T-helper 2 cell treated with Interferon-gamma antibody and Interleukin-4, amounts not matched to agents 5 μg/mL and 100 μg/mL, for 36 hours (primary cell): ENCODE measurements at places on chromosomes 3 and 15.

DNA sequence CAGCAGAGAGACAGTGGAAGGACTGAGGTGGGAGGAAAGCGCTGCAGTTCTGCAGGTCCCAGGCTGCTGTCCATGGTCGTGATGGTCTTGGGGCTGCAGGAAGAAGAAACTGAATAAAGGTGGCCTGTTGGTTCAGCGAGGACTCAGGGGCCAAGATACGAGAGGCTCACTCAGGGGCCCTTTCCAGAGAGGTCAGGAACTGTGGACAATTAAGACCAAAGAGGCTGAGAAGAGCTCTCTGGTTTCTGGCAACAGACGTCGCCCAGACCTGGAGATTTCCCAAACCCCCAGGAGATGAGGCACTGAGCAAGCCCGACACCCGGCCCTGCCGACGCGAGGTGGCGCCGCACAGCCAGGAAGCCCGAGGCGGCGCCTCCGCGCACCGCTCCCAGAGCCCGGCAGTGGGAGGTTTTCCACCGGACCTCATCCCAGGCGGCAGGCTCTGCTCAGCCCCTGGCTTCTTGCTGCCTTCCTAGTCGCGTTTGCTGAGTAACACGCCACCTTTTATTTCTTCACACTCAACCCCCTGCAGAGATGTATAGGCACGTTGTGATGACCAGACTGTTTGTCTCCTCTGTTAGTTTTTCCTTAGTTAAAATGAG, 56.4 kb upstream of the ARRDC4 start:
- H3K4me3 ChIP-seq = no peak overlapping the region
- no peaks in the 10 kb centered on the region for H3K36me3 ChIP-seq
- no peaks in the 10 kb centered on the region for H3K4me1 ChIP-seq
- H3K27me3 ChIP-seq = peaks cover 22% of the 10 kb centered on the region

DNA sequence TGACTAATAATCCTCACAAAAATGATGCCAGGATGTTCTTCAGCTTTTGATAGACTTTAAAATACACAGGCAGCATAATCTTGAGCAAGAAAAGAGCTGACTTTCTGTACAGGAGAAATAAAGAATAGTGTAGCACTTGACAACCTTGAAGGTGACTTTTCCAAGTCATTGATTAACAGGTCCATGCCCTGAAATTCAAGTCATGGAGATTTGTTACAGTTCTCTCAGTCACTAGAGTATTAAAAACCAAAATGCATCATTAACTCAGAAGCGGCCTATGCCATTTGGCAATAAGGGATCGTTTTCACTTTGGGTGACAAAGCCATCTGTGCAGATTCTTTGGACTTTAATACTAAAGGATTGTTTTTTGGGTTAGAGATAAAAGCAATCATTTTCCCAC, 692.7 kb upstream of the SGO1 start:
- H3K4me1 ChIP-seq = no peaks in the 10 kb centered on the region
- no peak for DNase-seq
- H3K27ac ChIP-seq = no peak overlapping the region

- no peak overlapping the region for H3K27ac ChIP-seq
- H3K4me3 ChIP-seq = no peak overlapping the region
- no peak for DNase-seq
- no peaks in the 10 kb centered on the region for H3K27me3 ChIP-seq
- H3K36me3 ChIP-seq = peaks cover 7% of the 10 kb centered on the region
- H3K4me1 ChIP-seq = peaks cover 40% of the 10 kb centered on the region
Observed at GRCh38 chr3:188150982-188151381, 3.0 kb upstream of the LPP start.

GRCh38 chr3:54604495-54604894, 323.4 kb downstream of the LRTM1 start:
- no peak overlapping the region for H3K27ac ChIP-seq
- no peak overlapping the region for H3K4me3 ChIP-seq
- no peaks in the 10 kb centered on the region for H3K4me1 ChIP-seq
- DNase-seq = no peak
- no peaks in the 10 kb centered on the region for H3K36me3 ChIP-seq
- H3K27me3 ChIP-seq = no peaks in the 10 kb centered on the region

GRCh38 chr3:123568034-123568433, 16.8 kb downstream of the HACD2 start:
- no peaks in the 10 kb centered on the region for H3K27me3 ChIP-seq
- no peak overlapping the region for H3K4me3 ChIP-seq
- H3K27ac ChIP-seq = no peak overlapping the region
- peaks cover 5% of the 10 kb centered on the region for H3K36me3 ChIP-seq
- DNase-seq = no peak
- peaks cover 2% of the 10 kb centered on the region for H3K4me1 ChIP-seq

DNA sequence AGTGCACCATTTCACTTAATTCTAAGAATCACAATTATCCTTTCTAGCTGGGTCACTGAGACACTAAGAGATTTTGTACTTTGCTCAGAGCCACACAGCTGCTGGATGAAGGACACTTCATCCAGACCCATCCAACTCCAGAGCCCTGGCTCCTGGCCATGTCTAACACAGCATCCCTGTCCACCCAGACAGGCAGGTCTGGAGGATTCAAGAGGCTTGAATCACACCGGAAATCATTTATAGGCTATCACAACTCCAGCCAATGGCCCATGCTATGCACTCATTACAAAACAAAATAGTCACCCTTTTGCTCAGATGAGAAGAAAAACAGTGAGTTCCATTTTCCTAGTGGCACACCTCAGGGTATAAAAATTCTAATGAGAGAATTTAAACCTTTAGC, 198.2 kb upstream of the LMCD1 start:
- H3K4me1 ChIP-seq = peaks cover 2% of the 10 kb centered on the region
- peaks cover 2% of the 10 kb centered on the region for H3K27me3 ChIP-seq
- no peak overlapping the region for H3K27ac ChIP-seq
- no peak for DNase-seq
- no peak overlapping the region for H3K4me3 ChIP-seq

DNA sequence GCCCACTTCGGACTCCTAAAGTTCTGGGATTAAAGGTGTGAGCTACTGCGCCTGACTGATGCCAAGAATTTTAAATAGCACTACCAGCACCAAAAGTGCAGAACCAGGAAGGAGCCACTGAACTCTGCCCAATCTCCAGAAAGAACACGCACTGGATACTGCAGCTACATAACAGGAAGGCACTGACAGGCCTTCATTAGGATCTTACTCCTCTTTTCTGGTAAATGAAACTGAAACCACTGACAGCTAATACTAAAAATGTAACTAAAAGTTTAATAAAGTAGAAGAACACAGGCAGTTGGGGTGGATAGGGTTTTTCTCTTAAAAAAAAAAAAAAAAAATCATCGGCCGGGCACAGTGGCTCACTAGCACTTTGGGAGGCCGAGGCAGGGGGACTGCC, 74.1 kb upstream of the CHRM5 start:
- no peaks in the 10 kb centered on the region for H3K36me3 ChIP-seq
- no peak overlapping the region for H3K4me3 ChIP-seq
- H3K27ac ChIP-seq = no peak overlapping the region
- H3K27me3 ChIP-seq = peaks cover 7% of the 10 kb centered on the region
- H3K4me1 ChIP-seq = peaks cover 13% of the 10 kb centered on the region

- no peak for DNase-seq
- no peaks in the 10 kb centered on the region for H3K36me3 ChIP-seq
- peaks cover 9% of the 10 kb centered on the region for H3K27me3 ChIP-seq
- H3K4me3 ChIP-seq = no peak overlapping the region
Observed at GRCh38 chr15:66945842-66946241, 119.6 kb upstream of the SMAD3 start.

- H3K27ac ChIP-seq = no peak overlapping the region
- H3K36me3 ChIP-seq = no peaks in the 10 kb centered on the region
- H3K4me1 ChIP-seq = peaks cover 3% of the 10 kb centered on the region
Observed at GRCh38 chr3:16790432-16791400, 94.0 kb upstream of the PLCL2 start.

GRCh38 chr3:58789385-58789784, 122.8 kb upstream of the FAM3D start:
- no peaks in the 10 kb centered on the region for H3K36me3 ChIP-seq
- no peaks in the 10 kb centered on the region for H3K4me1 ChIP-seq
- no peak overlapping the region for H3K4me3 ChIP-seq
- H3K27ac ChIP-seq = no peak overlapping the region
- no peak for DNase-seq
- peaks cover 10% of the 10 kb centered on the region for H3K27me3 ChIP-seq

- H3K36me3 ChIP-seq = no peaks in the 10 kb centered on the region
- no peaks in the 10 kb centered on the region for H3K4me1 ChIP-seq
- no peak for DNase-seq
- H3K27ac ChIP-seq = no peak overlapping the region
- H3K27me3 ChIP-seq = peaks cover 3% of the 10 kb centered on the region
Observed at GRCh38 chr3:10804183-10804648, 11.8 kb upstream of the SLC6A11 start.

- H3K4me3 ChIP-seq = no peak overlapping the region
- no peak for DNase-seq
- H3K4me1 ChIP-seq = no peaks in the 10 kb centered on the region
- no peaks in the 10 kb centered on the region for H3K36me3 ChIP-seq
- H3K27ac ChIP-seq = no peak overlapping the region
Observed at GRCh38 chr3:144815655-144816054, 844.0 kb downstream of the DIPK2A start.

DNA sequence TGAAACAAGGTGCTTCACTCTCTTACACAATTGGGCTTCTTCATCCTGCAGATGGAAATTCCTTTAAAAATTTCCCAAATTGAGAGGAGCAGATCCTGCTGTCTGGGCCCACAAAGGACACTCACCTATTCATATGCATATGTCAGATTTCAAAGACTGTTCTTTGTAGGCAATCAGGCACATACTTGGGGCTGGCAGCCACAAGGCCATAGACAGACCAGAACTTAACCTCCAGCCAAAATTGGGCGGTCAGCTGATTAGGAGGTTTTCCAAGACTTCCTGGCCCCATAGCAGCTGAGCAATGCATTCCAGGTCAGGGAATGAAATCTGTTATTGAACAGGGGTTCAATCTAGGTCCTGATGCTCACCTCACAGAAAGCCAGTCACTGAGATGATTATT, 15.0 kb upstream of the HPS3 start:
- H3K4me3 ChIP-seq = no peak overlapping the region
- DNase-seq = no peak
- H3K36me3 ChIP-seq = no peaks in the 10 kb centered on the region
- no peaks in the 10 kb centered on the region for H3K27me3 ChIP-seq
